ENCODE measurements at places on chromosomes 6 and 20.

GRCh38 chr6:129098061-129098553 is 215.2 kb downstream of the LAMA2 start:
- DNase-seq = no peak

DNA sequence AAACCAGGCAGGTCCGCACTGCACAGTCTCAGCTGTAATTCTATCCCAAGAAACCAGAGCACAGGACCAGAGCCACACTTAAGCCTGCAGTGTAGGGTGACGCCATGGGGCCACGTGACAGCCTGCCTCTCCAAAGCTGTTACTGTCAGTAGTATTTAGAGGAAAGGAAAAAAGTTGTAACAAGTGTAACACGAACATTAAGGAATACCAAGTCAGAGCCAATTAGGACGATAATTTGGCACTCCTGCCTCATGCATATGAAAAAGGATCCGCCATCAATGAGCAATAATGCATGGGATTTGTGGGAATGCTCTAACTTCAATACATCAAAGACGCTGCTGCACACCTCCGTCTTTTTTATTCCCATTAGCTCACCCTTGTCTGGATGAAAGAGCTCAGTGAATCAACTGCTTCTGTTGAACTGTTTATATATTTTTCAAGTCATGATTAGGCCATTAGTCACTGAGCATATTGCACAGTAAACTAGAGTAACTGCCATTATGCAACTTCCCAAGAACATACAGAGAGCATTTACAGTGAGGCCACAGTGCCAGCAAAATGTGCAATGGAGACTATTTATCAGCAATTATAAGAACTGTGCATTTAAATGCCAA is 79.9 kb downstream of the ATXN1 start:
- DNase-seq = no peak

DNA sequence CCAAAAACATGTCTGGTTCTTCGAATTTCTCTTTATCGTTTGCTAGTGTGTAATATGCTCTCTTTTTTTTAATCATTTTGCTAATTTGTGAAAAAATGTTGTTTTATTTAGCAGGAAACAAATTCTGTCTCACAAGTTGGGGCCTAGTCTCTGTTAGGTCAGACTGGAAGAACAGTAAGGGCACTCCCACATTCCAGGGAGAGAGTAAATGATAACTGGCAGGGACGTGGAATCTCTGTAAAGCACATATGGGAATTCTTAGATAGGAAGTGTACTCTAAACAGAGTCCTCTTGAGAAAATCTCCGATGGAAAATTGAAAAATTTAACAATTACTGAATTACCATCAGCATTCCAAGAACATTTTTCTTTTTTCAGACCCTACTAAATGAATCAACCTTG is 16.4 kb upstream of the CCDC28A start:
- no peak for DNase-seq

DNA sequence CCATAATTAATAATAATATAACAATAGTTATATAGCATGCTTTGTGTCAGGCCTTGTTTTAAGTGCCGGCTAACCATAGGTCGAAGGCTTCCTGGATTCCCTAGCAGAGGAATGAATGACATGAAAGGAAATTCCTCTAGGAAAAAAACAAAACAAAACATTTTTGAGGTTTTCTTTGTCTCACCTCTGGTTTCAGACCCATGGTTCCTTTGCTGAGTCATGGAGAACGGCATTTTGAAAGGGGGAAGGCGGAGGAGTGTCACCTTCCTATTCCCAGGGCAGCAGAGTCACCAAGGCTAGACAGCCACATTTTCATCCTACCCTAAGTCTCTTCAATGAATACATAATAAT is 25.3 kb upstream of the CCND3 start:
- no peak for DNase-seq

DNA sequence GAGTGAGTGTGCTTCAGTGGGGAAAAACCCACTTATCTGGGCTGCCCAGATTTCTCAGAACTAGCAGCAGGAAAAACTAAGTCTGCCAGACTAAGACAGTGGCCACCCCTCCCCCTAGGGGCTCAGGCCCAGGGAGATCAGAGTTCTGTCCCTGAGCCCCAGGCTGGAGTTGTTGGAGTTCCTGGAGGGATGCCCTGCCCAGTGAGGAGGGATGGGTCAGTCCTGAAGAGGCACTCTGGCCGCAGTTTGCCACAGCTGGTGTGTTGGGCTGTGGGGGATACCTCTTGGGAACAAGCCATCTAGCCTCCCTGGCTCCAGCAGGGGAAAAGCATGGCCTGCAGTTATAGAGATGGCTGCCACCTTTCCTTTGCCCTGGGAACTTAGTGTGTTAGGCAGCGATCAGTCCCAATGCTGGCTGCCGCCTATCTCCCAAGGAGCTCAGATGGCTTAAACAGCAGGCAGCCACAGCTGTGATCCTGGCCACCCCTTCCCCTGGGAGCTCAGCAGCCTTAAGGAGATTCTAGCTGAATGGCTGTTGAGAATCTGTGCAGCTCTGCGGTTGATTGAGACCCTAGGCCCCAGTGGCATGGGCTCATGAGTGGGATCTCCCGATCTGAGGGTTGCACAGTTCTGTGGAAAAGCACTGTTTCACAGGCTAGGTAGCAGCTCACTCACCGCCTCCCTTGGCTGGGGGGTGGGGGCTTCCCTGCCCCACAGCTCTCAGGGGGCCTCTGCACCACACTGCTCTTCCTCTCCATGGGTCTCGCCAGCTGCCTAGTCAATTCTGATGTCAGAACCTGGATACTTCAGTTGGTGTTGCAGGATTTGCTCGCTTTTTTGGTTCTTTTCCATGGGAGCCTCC is 13.2 kb downstream of the SIRPG start:
- DNase-seq = no peak

- no peak for DNase-seq
Measured at GRCh38 chr6:7042056-7042653, 65.6 kb upstream of the RREB1 start.

DNA sequence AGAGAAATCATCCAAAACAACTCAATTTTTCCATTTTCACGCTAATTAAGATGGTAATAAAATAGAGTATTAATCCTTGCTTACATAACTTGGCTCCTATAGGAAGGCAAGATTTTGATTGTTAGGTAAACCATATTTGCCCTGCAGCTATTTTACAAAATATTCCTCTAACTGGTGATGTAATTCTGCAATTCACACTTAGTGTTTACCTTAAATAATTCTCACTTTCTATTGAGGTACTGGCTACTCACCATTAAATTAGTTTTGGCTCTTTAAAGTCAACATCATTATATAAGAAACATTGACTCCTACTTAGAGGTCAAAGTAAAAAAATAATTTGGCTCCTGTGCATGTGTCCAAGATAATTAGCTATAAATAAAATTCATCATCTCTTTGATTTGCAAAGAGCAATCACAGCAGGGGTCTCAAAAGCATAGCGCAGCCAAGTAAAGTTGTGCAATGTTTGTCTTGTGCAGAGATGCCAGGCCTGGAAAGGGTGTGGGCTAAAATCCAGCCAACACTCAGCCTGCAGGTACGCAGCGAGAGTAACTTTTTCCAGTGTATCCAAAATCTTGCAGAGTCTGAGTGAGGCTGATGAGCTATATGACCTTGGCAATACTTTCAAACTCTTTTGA is 501.2 kb downstream of the MMUT start:
- no peak for DNase-seq

GRCh38 chr6:114611696-114612095 is 268.9 kb upstream of the HS3ST5 start:
- no peak for DNase-seq

- no peak for DNase-seq
Measured at GRCh38 chr6:85484948-85485347, 35.1 kb downstream of the NT5E start.

DNA sequence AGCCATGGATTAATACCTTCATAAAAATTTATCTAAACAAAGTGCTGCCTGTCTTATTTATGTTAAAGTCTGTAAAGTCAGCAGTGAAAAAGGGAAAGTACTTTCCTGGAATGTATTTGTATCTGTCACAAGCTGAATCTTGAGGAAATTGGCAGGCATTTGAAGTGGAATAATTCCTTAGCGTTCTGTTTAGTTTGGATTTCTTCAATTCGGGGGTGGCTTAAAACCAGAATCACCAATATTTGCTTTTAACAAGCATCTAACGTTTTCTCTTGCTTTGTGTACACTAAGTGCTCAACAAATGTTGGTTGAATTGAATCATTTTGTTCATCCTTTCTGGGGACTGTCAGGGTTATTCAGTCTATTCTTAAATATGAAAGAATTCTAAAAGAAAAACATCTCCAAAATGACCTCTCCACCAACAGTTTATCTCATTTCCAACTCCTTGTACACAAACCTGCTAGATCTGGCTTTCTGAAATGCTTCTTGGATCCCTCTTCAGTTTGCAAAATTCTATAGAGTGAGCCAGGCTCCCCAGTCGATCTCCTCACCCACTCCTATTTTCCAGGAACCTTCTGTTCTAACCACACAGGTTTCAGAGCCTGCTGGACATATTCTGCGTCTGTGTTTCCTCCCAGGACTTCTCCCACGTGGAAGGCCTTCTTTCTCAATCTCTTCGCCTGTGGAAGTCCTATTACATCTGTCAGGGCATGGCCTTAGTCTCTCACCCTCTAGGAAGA is 2.0 kb upstream of the NPEPL1 start:
- DNase-seq = no peak
